Fibroblast of skin of scalp (primary cell): ENCODE measurements at places on chromosomes 16 and 17.
A peak's percentile ranks its signal among the peaks of the same experiment; 100 is the strongest.

DNA sequence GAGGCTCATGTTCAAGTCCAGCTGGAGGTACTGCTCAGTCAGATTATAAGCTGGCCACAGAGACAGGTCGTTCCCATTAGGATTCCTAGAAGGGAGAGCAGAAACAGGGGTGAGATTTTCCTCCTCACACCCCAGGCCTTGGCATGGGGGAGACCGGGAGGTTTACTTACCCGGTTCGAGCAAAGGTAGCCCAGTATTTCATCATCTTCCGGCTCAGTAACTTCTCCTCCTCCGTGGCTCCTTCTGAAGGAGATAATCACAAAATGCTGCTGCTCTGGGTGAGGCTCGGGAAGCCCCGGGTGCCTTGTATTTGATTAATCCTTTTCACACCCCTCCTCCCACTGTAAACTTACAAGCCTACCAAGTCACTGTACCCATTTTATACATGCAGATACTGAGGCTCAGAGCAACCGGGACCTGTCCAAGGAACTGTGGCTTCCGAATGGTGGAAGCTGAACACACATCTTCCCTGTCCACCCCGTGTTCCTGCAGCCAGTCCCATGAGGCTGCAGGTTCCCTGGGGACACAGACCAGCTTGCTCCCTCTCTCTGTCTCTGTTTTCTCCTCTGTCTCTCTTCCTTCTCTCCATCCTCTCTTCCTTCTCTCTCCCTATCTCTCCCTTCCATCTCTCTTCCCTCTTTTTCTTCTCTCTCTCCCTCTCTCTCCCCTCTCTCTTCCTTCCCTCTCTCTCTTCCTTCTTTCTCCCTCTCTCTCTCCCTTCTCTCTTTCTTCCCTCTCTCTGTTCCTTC, 13.9 kb upstream of the CES1 start:
- no peak for DNase-seq

DNA sequence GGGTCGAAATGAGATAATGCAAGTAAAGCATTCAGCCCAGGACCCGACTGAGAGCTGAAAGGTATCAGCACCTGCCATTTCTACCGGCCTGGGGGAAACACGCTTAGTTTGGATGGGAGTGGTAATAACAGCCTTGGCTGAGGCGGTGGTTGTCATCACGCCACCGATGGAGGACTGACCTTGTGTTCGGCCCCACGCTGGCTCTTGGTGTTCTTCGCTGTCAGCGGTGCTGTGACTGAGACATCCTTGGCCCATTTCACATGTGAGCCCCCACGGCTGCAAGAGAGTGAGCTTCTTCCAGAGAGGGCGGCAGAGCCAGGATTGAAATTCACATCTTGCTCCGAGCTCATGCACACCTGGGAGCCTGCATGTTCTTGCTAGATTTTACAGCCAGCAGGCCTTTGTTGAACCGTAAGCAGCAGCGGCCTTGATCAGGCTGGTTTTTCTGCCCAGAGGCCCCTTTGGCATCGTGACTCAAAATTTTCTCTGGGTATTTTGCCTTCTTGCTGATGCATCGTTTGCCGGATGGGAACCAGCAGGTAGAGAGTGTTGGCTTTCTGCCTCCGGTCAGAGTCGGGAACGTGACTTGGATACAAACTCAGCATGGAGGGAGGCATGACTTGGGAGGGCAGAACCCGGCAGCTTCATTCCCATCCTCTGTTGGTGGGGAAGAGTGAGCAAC, 341.5 kb downstream of the SNX29 start:
- DNase-seq = no peak

DNA sequence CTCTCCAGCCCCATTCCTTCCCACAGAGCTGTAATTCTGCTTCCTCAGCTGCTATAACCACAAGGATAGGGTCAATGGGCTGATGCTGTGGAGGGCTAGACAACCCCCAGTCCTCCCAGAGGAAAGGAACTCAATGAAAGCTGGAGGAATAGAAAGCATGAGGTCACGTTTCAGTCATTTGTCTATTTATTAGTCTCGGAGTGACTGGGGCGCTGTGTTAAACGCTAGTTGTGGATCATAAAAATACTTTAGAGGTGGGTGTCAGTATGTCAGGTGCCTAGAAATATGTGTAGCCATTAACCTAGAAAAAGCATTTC, 787 bp upstream of the CCL3L1 start:
- DNase-seq = no peak

GRCh38 chr16:995087-995486, 13.5 kb downstream of the SOX8 start:
- peak; percentile 33 for DNase-seq

DNA sequence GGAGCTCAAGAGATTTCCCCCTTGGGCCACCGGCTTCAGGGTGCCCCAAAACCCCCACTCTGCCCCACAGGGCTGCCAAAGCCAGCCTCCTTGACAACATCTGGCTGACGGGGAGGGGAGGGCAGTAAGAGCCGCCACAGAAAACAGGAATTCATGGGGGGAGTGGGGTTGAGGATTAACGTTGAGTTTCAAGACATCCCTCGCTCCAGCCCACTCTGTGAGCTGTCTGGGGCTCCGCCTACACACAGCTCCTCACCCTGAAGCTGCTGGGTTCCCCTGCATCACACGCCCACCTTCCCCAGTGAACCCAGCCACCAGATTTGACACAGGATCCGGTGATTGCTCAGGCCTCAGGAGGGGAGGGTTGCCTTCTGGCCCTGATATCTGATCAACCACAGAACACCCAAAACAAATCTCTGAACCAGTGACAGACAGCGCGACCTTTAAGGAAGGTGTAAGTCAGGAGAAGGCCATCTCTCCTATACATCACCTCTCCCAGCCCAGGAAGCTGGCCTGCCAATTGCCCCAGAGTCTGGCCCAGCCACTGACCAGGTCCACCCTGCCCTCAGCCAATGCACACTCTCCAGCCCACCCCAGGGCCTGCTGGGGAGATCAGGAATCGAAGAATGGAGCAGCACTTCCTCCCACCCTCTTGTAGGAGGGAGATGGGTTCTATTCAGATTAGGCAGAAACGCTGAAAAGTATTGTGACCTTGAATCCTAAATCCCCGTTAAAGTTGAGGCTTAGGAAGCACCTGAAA, 132.1 kb downstream of the CLEC16A start:
- no peak for DNase-seq

- DNase-seq = no peak
Measured at GRCh38 chr16:51231702-51232101, 80.6 kb upstream of the SALL1 start.

GRCh38 chr17:48624544-48625494, 1.3 kb downstream of the HOXB9 start:
- DNase-seq = no peak

- no peak for DNase-seq
Measured at GRCh38 chr16:15822957-15823356, 33.9 kb downstream of the MYH11 start.

- peak; percentile 75 for DNase-seq
Measured at GRCh38 chr16:67415872-67416793, at the start of gene ZDHHC1. TSS of gene ZDHHC1 (minus strand) at chr16:67416477. CDS start at chr16:67407775, 8,702 bp downstream.

DNA sequence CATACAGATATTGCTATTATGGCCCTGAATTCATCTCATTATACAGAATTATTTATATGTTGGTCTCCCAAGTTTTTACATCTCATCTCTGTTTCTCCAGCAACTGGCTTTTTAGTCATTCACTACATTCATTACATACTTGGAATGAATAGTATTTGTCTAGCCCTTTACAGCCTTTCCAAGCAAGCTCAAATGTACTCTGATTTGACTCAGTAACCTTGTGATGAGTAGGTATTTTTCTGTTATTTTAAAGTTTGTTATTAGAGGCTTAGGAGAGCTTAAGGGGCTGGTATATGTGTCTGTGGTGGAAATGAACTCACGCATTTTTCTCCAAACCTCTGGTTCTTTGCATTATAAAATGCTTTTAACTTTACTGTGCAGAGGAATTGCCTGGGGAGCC, 224.7 kb downstream of the SNX29 start:
- peak; percentile 52 for DNase-seq

DNA sequence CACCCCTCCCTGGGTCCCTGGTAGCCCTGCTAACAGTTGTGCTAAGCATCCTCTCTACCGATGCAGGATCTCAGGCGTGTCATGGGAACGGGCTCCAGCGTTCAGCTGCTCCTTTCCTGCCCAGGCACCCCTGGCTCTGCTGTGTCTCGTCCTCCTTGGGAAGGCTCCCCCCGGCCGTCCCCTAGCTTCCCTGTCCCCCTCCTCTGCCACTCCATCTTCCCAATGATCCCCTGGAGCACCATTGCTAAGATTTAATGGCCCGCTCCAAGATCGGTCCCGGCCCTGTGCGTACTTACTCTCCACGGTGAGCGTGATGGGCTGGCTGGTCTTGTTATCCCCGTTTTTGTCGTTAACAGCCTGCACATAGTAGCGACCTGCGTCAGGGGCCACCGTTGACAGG, 135.5 kb upstream of the CDC42EP4 start:
- no peak for DNase-seq

DNA sequence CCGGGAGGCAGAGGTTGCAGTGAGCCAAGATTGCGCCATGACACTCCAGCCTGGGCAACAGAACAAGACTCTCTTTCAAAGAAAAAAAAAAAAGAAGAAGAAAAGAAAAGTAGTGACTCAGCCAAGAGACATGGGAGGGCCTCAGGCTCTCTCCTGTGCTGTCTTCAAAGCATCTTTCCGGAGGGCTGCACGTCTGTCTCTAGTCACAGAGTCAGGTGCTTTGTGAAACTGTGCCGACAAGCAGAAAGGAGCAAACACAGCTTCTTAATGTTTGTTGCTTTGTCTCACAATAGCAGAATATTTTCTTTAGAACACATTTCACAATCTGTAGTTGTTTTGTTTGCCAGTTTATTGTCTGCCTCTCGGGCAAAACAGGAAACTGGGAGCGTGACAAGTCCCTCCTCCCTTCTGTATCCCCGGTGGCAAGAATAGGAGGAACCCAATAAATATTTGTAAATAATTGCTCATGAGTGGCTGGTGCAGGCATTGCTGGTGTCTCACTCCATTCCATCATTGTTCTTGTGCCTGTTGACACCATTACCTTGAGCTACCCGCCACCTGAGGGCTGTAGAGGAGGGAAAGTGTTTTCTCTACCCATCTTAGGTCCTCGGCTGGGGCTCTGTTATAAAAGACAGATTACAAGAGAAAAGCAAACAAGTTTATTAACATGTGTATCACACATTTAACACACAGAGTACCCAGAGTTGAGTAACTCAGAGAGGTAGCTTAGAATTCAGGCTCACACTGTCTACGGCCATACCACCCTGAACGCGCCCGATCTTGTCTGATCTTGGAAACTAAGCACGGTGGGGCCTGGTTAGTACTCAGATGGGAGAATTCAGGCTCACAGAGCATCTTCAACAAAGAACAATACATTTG, 5.5 kb downstream of the GAST start:
- DNase-seq = no peak

- no peak for DNase-seq
Measured at GRCh38 chr16:49931266-49931665, 75.4 kb upstream of the ZNF423 start.

DNA sequence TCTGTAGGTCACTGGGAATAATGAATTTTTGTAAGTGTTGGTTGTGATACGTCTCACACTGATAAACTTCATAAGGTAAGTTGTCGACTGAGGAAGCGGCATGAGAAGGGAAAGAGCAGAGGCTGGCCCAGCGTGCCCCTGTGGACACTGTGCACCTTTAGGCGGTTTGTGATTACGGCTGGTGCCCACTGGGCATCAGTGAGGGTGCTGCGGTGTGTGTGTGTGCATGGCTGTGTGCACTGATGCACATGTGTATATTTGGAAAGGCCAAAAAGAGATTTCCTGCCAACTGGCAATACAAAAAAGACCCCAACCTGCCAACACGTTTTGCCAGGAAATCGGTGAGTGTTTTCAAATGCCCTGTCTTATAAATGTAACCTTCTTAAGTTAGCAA, 11.9 kb downstream of the IRF8 start:
- DNase-seq = no peak

- no peak for DNase-seq
Measured at GRCh38 chr17:611202-611601, 103.4 kb downstream of the VPS53 start.

GRCh38 chr16:60727851-60728250, 1308.4 kb downstream of the CDH8 start:
- no peak for DNase-seq

DNA sequence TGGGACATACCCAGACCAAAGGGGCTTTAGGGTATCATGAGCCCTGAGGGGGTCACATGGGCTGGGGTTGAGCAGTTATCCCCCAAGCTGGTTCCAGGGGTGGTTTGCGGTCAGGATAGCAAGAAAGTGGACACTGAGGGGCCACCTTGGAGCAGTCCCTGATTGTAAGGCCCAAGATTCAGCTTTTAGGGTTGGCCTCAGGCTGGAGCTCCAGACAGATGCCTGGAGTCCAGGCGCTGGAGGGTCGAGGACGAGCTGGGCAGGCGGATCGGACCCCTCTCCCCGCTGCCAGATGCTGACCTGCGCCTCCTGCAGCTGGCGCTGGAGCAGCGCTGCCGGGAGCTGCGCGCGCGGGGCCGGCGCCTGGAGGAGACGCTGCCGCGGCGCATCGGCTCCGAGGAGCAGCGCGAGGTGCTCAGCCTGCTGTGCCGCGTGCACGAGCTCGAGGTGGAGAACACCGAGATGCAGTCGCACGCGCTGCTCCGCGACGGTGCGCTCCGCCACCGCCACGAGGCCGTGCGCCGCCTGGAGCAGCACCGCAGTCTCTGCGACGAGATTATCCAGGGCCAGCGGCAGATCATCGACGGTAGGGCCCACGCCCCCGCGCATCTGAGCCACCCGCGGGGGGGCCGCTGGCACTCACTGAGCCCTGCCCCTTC, 10.0 kb downstream of the BTBD17 start:
- DNase-seq = no peak

DNA sequence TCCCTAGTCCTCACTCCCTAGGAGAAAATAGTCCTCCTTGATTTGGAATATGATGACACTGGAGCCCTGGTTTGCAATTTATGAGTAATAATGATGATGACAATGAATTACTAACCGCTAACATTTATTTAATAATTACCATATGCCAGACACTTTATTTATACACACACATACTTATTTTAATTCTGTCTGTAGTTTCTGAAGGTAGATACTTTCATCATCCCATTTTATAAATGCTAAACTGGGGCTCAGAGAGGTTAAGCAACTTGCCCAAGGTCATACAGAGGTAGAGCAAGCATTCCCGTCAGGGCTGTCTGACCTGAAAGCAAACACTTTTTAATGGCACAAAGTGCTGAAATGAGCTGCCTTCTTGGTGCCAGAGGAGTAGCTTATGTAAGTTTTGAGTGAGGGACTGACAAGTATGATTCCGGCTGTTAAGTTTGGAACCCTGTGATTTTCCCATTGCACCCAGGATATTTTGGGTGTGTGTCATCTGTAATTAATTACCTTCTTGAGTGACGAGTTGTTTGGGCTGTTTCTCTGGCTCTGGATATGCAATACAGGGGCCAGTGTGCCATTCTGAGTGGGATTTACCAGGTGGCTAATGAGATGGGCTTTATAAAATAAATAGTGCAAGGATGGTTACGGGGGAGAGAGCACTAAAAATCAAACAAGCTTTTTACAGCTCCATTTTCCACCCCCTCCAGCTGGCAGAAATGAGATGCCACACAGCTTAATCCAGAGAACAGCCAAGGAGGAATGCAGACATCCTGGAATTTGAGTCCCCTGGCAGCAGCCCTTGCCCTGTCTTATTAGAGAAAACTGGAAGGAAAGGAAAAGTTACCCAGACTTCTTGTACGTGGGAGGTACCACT, 211.8 kb downstream of the SNX29 start:
- peak; percentile 80 for DNase-seq

- no peak for DNase-seq
Measured at GRCh38 chr16:48564544-48565444, 45.2 kb downstream of the N4BP1 start.
